ENCODE measurements at places on chromosomes 5 and 9.

DNA sequence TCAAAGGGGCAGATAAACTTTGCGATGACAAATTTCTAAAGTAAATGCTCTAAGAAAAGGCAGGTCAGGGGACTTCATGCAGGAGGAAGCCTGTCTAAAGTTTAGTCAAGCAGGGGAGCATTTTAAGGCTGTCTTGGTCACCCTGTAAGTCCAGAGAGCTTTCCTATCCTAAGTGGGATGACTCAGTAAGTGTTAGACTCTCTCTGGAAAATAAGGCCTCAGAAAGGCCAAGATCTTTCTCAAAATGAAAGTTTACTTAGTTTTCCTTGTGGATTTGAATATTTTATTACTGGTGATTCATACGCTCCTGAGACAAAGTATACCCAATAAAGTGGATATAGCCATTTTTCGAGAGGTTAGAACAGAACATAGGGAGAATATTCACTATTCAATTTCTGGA lies 806.9 kb upstream of the CDH9 start:
- no peak for DNase-seq

- peak; percentile 14 for DNase-seq
These were observed 21.9 kb downstream of the MACROH2A1 start for GRCh38 chr5:135376961-135377624.

- DNase-seq = peak; percentile 54
These were observed 47.6 kb downstream of the THBS4 start for GRCh38 chr5:80082731-80083100.

- no peak for DNase-seq
These were observed 670.5 kb upstream of the SEMA6A start for GRCh38 chr5:117245130-117245529.

DNA sequence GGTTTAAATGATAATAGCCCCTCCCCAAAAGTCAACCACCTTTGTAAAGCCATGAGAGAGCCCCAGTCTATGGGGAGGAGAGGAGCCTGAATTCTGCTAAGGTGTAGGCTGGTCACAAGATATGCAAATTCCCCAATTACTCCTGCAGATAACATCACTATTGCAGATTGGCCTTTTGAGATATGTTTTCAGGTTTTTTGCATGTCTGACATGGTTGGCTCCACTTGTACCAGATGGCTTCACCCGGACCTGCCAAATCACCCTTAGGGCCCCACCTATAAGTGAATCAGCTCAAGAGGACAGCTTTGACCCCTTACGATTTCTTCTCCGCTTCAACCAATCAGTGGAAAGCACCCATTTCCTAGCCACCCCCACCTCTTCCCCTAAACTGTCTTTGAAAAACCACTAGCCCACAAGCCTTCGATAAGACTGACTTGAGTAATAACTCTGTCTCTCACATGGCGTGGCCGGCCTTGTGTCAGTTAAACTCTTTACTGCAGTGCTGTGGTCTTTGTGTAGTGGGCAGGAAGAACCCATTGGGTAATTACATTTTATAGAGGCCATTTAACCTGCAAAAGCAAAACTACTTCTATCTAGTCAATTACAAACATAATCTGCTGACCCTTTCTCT lies 69.7 kb downstream of the PRLR start:
- no peak for DNase-seq

GRCh38 chr5:147177125-147177840 lies 57.5 kb upstream of the STK32A start:
- DNase-seq = no peak

GRCh38 chr5:176458904-176459561 lies 10.8 kb downstream of the FAF2 start:
- DNase-seq = no peak

Measured in stimulated activated CD4-positive, alpha-beta T cell treated with anti-CD3 and anti-CD28 coated beads, Interleukin-12 subunit alpha, Interleukin-12 subunit beta, amount 100 ng/mL, for 24 hours (primary cell).